ENCODE measurements at places on chromosomes 13 and 19. TPM values are rescaled to one million over a fixed set of nuclear protein-coding genes. Genes with fewer than 3 reads are reported as not detected.

The USP12 gene
- total RNA-seq: 17.6 TPM

The RTBDN gene
- not detected for total RNA-seq

DNA sequence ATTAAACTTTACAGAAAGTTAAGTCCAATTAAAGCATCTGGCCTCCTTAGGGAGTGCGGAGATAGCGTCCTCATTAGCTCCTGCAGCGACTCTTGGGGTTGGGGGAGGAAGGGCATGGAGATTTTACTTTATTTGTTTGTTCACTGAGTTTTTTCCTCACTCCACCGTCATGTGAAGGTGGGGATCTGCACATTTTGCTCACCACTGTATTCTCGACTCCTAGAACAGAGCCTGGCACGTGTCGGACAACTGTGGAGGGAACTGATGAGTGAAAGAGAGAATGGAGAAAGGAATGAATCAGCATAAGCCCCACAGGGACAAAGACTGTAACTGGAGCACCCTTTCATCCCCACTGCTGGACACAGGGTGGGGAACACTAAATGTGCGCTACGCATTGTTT is 205.1 kb upstream of the TSHZ3 start:
- peaks cover 7% of the 10 kb centered on the region for H3K4me1 ChIP-seq
- DNase-seq: no peak
- no peak overlapping the region for H3K27ac ChIP-seq

GRCh38 chr19:40578442-40578908 is 1.8 kb downstream of the SHKBP1 start:
- no peak overlapping the region for H3K27ac ChIP-seq
- H3K36me3 ChIP-seq: peaks cover 22% of the 10 kb centered on the region
- H3K27me3 ChIP-seq: peaks cover 3% of the 10 kb centered on the region
- DNase-seq: peak; percentile 57
- peaks cover 12% of the 10 kb centered on the region for H3K4me1 ChIP-seq

Measured in muscle of leg (tissue), 16 donors.